HTR-8/SVneo (cell line): ENCODE measurements at places on chromosomes 13 and 19.

DNA sequence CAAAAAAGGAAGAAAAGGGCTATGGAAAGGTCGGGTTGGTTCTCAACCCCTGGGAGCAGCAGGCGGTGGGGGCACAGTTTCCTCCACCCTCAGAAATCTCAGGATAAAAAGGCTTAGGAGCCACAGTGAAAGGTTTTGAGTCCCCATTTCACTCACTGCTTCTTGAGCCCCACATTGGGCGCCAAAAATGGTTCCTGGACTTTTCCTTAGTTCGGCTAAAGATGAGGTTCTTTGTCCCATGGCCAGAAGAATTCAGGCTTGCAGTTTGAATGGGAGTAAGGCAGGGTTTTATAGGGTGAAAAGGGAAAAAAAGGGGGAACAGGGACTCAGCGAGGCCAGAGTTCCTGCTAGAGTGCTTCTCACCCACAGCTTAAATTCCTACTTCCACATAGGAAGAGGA, 179.5 kb downstream of the GGACT start:
- DNase-seq = no peak

DNA sequence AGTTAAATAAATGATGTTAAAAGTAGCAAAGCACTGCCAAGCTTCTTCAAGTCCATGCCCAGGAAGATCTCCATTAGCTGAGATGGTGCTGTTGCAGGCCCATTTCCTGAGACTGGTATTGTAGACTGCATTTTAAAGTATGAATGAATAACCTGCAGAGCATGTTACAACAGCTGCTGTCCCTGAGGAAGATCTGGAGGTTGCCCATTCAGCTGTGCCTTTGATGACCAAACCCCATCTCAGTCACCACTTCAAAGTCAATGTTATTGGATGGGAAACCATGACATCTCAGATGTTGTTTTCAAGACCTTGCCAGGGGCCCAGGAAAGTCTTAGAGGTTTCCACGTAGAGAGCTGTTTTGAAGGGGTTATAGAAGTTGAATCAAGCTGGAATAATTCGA, 281.3 kb downstream of the MTUS2 start:
- no peak for DNase-seq

DNA sequence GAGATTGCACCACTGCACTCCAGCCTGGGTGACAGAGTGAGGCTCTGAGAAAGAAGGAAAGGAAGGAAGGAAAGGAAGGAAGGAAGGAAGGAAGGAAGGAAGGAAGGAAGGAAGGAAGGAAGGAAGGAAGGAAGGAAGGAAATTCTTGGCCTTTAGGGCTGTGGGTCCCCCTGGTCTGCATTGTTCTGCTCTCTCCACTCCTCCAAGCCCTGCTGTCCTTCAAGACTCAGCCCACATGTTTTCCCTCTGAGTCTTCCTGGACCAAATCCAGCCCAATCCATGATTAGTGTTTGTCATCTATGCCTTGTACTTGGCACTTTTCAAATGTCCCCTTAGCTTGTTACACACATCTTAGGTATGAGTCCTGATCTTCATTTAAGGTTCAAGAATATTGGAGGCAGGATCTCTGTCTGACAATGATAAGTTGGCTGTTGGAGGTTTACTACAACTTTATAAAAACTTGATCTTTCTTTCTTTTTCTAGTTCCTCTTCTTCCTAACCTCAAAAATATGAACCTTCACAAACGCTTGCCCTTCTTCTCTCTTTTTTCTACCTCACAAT, 48.8 kb upstream of the INTS6 start:
- DNase-seq = no peak

DNA sequence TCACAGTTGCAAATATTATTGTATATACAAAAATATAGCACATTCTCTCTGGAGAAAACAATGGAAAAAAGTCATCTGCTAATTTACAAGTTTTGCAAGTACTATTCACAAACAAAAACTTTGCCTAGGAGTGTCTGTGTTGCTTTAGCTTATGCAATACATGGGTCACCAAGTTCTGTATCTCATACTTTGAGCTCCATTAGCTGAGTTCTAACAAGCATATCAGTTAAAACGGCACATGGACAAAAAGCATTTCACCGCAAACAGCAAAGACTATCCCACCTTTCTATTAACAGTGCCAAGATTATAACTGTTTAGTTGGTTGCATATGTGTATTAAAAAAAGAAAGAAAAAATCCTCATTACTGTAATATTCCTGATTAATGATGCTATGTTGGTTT, 4.6 kb downstream of the SPRY2 start:
- DNase-seq = no peak

DNA sequence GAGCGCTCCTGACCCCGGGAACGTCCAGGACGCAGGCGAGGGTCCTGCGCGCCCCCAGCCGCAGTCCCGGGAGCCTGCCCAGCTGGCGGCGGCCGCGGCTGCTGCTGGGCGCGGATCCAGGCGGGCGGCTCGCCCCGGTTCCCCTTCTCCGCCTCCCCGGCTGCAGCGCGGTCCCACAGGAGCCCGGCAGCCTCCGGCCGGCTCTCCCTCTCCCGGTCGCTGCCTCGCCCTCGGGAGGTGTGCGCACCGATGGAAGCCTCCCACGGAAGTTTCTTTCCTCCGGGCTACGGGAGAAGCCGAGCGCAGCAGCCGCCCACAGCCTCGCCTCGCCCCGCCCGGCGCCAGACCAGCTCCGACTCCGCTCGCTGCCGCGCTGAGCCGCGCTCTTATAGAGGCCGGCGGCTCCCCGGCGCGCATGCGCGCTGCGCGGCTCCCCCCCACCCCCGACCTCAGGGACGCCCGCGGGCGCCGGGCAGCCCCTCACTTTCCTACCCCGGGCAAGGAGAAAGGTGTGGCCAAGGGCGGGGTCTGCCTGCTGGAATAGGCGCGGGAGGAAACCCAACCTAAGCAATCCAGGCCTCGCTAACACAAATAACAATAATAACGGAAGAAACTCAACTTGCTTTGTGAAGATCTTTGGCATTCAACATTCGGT, at the start of gene SHISA2:
SHISA2 (minus strand) TSS at position 360 of the 655 bp plus-strand sequence. CDS start 1,041 bp downstream, outside the sequence.
- peak; percentile 65 for DNase-seq

DNA sequence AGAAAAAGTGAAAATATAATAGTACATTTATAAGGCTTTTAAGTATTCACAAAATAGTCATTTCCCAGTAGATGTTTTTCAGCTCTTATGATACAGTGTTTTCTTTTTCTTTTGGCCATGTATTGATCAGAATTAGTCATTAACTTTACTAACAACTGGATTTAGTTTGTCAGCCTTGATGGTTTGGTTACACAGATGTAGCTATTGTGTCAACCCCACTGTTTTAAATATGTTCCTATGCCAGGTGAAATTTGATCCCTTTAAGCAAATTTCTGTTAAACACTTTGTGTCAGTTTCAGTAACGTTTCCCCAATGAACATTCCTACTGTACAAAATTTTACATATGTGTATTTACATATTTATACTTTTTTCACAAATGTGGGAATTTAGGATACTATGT, 261.5 kb upstream of the STARD13 start:
- no peak for DNase-seq

DNA sequence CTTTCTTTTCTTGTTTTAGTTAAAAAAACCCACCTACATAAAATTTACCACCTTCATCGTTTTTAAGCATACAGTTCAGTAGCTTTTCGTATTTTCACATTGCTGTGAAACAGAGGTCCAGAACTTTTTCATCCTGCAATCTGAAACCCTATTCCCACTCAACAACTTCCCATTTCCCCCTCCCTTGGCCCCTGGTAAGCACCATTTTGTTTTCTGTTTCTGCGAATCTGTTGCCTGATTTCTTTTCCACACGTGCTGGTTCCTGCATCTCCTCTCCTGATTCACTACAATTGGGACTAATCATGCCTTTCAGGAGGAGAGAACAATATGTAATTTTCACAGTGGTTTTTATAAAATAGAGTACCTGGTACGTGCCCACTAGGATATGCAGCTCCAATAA, 149.2 kb upstream of the RNF113B start:
- no peak for DNase-seq

DNA sequence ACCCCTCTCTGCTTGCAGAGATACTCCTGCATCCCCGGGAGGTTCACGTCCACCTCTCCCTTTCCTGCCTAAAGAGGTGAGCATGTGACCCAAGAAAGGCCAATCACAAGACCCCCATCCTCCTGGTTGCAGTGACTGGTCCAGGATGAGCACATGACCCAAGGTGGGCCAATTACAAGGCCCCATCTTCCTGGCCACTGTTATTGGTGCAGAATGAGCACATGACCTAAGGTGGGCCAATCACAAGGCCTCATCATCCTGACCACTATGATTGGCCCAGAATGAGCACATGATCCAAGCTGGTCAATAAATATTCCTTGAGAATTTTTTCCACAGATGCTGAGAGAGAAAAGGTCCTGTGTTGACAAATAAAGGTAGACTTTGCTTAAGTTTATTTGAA, 350.7 kb downstream of the EFNB2 start:
- no peak for DNase-seq

DNA sequence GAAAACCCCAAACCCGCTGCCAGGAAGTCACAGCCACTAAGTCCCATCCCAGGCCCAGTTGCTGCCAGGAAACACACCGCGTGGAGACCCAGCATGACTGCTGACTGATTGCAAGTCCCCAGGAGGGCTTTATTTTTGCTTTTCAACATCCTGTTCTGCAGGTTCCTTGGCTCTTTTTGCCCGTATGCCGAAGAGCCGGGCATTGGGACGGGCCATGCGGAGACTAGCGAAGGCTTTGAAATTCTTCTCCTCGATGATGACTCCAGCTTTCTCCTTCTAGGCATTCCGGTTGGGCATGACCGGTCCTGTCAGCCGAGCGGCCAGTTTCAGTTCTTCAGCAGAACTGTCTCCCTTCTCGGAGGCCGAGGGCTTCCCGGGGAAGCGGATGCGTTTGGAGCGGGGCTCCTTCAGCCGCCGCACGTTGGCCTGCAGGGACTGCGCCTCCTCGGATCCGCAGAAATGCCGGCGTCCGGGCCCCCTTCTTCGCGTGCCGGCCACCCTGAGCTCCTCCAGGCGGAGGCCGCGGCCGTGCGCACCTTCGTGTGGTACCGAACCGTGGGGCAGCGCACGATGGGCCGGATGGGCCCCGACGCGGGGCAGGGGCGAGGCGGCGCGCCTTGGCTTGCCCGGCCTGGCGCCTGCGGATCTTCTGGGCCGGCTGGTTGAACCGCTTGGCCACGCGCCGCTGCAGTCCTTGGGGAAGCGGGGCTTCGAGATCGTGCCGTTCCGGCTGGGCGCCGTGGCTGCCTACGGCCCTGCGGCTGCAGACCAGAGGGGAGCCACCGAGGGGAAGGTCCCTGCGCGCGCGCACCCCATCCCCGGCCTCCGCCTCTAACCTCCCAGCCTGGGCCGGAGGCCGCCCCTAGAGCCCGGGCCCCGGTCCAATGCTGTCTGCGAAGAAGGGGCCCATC, 15.2 kb downstream of the ZSCAN5C start:
- DNase-seq = no peak

DNA sequence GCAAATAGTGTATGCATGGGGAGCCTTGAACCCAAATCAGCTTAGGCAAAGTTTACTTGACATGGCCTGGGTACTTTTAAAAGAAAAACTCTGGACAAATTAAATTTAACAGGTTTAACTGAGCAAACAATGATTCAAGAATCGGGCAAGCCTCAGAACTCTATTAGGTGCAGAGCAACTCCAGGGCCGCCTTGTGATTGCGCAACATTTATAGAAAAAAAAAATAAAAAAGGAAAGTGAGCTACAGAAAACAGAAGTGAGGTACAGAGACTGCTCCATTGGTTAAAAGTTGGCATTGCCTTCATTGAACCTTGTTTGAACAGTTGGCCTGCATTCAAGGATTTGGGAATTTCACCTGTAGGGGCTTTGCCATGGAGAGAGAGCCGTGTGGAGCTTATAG, 421.0 kb upstream of the TSHZ3 start:
- no peak for DNase-seq

DNA sequence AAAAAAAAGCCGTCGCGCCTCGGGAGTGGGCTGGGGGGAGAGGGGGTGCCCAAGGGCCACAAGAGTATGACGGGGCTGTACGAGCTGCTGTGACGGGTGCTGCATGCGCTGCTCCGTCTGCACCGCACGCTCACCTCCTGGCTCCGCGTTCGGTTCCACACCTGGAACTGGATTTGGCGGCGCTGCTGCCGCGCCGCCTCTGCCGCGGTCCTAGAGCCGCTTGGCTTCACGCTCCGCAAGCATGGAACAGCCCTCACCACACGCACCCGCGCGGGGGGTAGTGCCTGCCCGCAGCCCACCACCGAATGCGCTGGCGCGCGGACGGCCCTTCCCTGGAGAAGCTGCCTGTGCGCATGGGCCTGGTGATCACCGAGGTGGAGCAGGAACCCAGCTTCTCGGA, 18.8 kb downstream of the C1QTNF9 start:
- no peak for DNase-seq

DNA sequence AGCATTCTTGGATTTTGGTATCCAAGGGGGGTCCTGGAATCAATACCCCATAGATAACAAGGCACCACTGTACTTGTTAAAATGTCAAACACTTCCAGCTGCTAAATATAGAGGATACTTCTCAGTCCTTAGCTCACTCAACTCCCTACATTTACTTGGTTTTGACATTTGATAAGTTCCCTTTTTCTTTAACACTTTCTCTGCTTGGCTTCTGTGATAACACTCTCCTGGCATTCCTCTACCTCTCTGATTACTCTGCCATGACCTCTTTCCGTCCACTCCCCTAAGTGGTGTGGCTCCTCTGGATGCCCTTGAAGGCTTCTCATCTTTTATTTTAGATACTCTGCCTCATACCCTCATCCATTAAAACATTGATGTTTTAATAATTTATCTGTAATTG, 65.2 kb downstream of the MICU2 start:
- DNase-seq = no peak

DNA sequence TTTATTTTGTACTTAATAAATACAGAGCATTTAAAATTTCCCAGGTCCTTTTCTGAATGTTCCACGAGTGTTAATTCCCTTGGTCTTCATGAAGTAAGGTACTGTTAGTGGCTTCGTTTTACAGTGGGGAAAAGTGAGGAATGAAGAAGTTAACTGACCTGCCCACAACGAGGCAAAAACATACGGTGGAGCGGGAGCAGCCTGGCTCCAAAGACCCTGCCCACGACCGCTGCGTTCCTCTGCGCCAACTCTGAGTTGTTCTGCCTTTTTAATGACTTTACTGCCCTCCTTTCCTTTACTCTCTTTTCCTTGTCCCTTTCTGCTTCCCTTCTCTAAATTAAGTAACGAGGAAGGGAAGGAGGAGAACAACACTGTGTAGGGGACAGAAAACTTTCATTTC, 392.9 kb downstream of the PCDH9 start:
- no peak for DNase-seq

- no peak for DNase-seq
Observed at GRCh38 chr13:90622541-90622940, 724.9 kb upstream of the MIR17HG start.

GRCh38 chr13:34410678-34411077, 531.4 kb upstream of the NBEA start:
- DNase-seq = no peak

GRCh38 chr13:103759361-103759760, 693.1 kb upstream of the SLC10A2 start:
- DNase-seq = no peak

- no peak for DNase-seq
Observed at GRCh38 chr13:23384111-23384510, 49.4 kb downstream of the SACS start.

- no peak for DNase-seq
Observed at GRCh38 chr13:86729206-86729605, 930.0 kb upstream of the SLITRK6 start.
